ENCODE measurements at places on chromosomes 16 and 17.

- no peak for DNase-seq
These were observed 65.0 kb downstream of the CCDC182 start for GRCh38 chr17:57679906-57680695.

DNA sequence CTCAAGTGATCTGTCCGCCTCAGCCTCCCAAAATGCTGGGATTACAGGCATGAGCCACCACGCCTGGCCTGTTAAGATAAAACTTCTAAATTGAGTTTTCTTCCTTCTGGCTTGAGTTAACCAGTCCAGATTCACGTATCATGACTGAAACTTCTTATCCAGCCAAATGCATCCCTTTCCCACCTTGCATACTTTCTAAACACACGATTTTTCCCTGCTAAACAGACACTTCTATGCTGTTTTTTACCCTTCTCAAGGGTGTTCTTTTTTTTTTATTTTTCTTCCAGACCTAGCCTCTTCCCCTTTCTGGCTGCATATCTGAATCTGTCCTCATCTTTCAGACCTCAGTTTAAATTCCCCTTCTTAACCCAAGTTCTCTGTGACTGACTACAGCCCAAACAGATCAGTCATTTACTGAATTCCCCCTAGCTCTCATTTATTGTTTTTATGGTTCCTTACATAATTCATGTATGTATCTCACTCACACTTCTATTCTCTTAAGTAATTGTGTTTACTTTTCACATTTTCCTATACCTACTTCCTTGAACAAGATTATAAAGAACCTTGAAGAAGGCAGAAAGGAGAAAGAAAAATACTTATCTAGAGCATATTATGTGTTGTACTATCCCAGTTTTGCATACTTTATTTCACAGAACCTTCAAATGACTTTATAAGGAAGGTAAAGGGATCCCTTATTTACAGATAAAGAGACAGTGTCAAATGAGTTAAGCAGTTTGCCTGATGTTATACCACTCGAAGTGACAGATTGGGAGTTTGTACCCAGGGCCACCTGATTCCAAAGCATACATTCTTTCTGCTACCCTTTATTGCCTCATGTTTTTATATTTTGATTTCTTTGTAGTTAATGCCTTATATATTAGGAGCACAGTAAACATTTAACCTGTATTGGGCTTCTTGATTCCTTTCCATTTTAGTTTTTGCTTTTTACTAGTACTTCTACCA, 5.2 kb downstream of the EVI2B start:
- DNase-seq, result no peak

DNA sequence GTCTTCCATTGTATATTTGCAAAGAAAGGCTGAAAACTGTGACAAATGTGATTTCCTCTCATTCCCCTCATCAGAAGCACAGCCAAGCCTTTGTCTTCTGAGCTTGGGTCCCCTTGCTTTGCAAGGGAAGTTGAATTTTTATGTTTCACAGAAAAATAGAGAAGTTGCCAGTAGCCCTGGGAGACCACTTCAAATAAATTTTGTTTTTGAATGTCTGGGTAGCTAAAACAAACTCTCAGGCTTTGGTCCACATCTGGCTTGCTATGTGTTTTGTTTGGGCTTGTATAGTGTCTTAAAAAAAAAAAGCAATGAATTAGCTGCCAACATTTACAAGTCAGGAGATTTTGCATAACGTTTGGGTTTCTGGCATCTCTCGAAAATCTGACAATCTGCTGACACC, 24.1 kb downstream of the PIK3R6 start:
- DNase-seq, result no peak

GRCh38 chr16:60717808-60718207, 1318.4 kb downstream of the CDH8 start:
- no peak for DNase-seq

DNA sequence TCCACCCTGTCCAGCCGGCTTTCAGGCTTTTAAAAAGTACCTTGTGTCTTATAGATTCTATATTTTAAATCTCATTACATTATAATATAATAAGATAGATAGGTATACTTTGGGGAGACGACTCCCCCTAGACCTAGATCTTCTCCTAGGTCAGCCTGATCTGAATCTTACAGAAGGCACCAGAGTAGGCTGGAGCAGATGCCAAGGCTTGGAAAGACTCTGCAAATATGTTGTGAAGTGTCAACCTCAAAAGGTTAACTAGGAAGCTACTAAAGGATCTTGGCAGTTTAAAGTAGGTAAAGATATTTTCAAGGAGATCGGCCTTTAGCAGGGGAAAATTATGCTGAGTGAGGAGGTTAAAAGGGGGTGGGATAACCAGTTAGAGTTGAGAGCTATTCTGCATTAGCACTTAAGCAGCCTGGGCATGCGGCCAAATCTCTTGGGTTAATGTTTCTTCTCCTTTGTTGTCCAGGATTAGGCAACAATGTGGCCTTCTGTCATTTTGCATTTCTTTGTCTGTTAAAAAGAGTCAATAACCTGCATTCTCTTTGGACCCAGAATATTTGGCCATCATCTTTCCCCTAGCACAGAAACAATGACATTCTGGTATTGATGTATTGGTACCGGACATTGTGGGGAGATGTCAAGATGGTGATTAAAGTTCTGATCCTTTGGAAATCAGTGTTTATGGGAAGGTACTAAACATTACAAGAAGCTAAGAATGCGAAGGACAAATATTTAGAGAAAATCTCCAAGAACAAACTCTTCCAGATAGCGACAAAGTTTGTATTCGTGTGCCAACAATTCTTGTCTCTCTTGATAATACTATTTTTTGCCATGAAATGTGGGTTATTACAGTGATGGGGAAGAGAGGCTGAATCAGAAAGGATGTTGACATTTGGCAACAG, 51.2 kb upstream of the DHX40 start:
- no peak for DNase-seq

Data from stimulated activated CD4-positive, alpha-beta T cell treated with anti-CD3 and anti-CD28 coated beads, Interleukin-15, amount 100 ng/mL, for 48 hours (primary cell).